ENCODE measurements at places on chromosomes 5 and 9.

DNA sequence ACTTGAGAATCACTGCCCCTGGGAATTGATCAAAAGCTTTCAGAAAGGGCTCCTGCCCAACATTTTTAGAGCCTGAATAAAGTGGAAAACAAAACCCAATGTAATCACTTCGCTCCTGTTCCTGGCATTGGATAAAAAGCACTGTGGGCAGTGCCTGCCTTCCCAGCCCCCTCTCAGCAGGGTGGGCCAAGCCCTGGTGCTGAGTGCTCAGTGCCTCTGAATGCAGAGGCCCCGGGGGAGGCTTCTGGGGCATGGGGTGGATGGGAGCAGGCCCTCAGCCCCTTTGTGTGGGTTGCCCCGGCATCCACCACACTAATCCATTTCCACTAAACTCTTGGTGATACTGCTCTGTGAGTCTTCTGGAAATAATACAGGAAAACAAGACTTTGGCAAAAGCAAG lies 55.6 kb downstream of the CFAP90 start:
- DNase-seq, result no peak

DNA sequence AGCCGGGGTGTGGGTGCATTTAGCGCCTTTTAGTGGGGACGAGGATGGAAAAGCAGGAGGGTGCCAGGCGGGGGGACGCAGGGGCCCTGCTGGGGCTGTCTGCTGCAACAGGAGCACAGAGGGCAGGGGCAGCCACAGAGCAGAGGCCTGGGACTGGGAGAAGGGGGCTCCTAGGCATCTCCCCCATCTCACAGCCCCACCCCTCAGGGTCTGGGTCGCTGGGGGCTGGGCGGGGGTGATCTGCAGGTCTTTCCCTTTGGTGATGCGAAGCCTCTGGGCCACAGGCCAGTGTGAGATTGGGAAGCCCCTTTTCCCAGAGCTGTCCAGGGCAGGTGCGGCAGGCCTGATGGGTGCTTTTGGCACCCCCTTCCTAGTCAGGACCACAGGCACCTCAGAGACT lies 4.8 kb downstream of the TOR2A start:
- DNase-seq, result no peak

- DNase-seq, result peak; percentile 73
Observed at GRCh38 chr5:78537821-78538220, 110.8 kb downstream of the LHFPL2 start.

- no peak for DNase-seq
Observed at GRCh38 chr5:7609726-7610125, 213.8 kb downstream of the ADCY2 start.

DNA sequence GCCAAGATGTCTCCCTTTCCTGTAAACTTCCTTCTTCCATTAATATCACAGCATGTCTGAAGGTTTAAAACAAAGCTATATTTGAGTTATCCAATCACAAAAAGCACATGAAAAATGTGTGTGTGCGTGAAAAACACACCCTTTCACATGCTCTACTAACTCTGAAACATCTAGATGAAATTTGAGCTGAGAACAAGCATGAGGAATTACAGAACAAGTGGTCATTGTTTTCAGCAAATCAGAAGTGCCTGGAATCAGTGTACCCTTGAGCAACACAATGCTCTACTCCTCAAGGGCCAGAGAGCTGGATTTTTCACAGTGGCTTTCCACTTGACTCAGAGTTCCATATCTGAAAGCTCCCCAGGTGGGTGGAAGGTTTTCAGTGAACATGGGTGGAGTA lies 255.9 kb downstream of the PSAT1 start:
- no peak for DNase-seq

DNA sequence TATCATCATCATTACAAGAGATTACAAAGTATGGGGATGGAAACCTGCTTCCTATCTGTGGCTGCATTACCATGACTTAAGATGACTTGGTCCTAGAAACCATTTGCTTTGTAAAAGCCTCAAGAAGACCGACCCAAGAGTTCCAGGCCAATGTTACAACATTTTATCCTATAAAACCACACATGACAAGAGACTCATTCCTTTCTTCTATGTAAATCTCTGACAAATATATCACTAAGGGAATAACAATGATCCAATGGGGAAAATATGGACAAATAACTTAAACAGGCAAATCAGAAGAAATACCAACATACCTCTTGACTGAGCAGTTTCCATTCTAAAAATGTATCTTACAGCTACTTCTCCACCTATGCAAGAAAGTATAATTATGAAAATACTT lies 44.3 kb upstream of the VPS13A start:
- no peak for DNase-seq

GRCh38 chr5:39175273-39175955 lies 43.9 kb downstream of the FYB1 start:
- DNase-seq, result no peak

DNA sequence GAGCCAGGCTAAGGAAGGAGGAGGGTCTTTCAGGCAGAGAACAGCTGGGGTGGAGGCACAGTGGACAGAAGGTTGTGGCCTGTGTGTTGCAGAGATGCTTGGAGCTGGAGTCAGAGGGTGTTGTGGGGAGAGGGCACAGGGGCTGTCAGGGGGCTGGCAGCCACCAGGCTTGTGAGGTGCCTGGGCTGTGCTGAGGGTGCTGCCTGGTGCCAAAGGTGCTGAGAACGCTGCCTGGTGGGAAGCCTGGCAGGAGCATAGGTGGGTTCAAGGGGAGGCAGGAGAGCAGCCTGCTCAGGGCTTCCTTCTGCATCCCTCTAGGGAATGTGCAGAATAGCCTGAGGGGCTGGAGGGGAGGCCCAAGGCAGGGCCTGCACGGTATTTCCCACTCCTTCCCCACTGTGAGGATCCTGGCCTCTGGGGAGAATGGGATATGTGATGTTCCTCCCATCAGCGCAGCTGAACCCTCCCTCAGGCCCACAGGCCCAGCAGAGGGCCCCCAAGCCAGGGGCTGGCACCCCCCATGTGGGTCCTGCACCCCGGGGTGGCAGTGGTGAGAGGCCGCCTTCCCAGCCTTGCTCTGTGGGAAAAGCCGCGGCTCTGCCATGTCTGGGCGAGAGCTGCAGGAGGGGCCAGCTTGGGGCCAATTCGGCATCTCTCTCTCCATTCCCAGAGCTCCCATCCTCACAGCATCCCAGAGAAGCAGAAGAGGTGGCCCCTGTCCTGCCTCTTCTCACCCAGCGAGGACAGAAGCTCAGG lies 76.3 kb downstream of the CACNA1B start:
- DNase-seq, result peak; percentile 16

DNA sequence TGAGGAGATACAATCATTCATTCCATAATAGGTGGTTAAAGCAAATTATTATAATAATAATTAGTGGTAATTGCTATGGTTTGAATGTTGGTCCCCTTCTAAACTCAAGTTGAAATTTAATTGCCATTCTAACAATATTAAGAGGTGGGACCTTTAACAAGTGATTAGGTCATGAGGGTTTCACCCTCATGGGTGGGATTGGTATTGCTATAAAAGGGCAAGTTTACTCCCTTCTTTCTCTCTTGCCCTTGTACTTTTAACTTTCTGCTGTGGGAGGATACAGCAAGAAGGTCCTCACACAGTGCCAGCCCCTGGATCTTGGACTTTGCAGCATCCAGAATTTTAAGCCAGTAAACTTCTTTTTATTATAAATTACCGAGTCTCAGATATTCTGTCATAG lies 101.9 kb upstream of the PARP8 start:
- no peak for DNase-seq

GRCh38 chr5:16929831-16930230 lies 6.3 kb downstream of the MYO10 start:
- no peak for DNase-seq

DNA sequence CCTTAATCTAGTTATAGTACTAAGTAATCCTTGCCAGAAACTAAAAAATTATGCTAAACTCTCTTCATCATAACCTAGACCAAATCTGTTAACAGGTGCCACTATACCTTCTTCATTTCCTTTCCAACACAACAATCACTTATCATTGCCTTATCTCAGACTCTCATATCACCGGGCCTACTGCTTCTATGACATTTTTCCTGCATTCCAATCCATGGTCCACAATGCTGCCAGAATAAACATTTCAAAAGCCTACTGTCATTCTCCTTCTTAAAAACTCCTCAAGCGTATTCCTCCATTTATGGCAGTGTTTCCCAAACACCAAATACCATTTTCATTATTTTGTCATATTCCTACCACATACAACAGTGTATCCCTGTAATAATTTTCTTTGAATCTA lies 6.5 kb downstream of the PPP6C start:
- DNase-seq, result no peak

DNA sequence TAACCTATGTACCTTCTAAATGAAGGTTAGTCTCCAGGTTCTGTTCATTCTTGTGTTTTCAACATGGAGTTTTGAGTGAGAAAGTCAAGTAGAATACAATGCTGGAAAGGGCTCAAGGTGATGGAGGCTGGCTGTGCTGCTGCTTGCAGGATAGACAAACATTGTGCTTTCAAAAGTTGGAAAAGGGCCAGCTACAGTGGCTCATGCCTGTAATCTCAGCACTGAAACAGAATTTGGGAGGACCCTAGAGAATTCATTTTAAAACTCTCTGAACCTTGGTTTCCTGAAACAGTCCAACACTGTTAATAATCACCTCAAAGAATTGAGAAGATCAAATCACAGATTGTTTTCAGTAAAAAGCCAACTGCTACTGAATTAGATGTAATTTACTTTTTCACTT lies 15.4 kb upstream of the IARS1 start:
- no peak for DNase-seq

DNA sequence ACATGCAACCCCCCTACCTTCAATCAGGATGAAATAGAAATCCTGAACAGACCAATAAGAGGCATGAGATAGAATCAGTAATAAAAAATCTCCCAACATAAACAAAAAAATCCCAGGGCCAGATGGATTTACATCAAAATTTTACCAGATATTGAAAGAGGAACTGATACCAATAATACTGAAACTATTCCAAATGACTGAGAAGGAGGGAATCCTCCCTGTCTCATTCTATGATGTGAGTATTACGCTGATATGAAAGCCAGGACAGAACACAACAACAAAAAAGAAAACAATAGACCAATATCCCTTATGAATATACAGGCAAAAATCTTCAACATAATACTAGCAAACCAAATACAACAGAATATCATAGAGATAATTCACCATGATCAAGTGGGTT lies 109.0 kb upstream of the SMC2 start:
- DNase-seq, result no peak

DNA sequence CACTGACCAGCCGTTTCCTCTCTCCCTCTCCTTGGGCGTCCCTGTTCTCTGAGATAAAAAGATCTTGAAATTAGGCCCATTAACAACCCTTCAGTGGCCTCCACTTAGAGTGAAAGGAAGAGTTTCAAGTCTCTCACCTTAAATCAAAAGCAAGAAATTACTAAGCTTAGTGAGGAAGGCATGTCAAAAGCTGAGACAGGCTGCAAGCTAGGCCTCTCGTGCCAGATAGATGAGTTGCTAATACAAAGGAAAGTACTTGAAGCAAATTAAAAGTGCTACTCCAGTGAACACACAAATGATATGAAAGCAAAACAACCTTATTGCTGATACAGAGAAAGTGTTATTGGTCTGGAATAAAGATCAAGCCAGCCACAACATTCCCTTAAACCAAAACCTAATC lies 331.3 kb upstream of the SEMA6A start:
- DNase-seq, result no peak

DNA sequence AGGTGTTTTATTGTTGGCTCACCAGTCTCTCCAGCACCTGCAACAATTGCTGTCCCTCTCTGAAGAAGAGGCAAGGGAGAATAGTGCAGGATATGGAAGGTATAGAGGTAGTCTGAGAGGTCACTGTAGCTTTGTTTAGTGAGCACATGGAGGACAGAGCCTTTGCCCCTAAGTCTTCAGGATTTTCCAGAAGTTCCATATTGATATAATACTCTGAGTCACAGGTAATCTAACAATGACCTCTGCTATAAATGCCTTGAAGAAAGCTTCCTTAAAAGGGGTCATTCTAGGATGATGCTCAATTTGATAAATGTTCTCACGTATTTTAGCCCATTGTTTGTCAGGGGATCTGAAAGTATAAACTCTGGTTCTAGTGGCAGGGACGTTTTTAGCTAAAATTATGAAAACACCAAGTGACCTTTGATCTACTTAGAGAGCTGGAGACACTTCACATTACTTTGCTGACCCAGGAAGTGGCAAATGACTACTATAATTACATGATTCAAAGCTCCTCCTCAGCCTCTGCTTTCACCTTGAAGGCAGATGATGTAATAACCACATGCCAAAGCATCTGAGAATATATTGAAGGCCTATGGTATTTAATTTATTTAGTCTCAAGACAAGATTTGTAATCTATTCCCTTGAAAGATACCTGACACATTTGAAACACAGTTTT lies 366.9 kb upstream of the NUDT12 start:
- no peak for DNase-seq

GRCh38 chr9:36442710-36443109 lies 42.6 kb upstream of the RNF38 start:
- no peak for DNase-seq

- no peak for DNase-seq
Observed at GRCh38 chr5:16859346-16859745, 76.7 kb downstream of the MYO10 start.

DNA sequence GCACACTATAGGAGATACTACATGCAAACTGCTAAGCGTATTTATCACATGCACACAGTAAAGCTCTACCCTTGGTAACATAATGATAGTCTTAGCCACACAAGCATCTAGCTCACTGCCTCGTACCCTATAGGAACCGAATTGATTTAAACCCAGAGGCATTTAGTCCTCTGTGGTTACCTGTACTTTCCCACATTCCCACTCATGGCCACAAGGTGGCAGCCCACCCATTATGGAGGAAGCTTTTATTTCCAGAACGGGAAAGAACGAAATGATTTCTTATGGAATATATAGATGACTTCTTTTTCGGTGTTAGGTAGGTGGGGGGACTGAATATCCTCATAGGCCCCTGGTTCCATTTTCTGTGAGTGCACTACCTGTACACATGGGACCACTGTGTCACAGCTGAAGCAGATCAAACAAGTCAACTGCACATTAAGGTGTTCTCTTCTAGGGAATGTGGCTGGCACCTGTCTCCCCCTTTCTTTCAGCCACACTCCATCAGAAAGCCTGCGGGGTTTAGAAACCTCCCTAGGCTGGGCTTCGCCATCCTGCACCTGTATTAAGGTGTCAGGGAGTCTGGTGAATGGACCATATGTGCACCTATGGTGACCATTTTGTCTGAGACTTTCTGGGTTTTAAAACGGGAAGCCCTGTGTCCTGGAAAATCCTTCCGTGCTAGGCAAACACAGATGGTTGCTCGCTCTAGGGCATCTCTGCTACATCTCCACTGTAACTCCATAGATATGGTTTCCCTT lies 313.2 kb downstream of the SLIT3 start:
- peak; percentile 61 for DNase-seq
